ENCODE measurements at places on chromosomes 11 and 22.

GRCh38 chr11:31636983-31637382 lies 127.4 kb downstream of the ELP4 start:
- H3K36me3 ChIP-seq: no peaks in the 10 kb centered on the region
- H3K27ac ChIP-seq: no peak overlapping the region
- no peaks in the 10 kb centered on the region for H3K4me1 ChIP-seq
- no peak overlapping the region for H3K4me3 ChIP-seq

GRCh38 chr11:36345084-36345511 lies 49.0 kb downstream of the PRR5L start:
- H3K4me3 ChIP-seq: no peak overlapping the region
- no peaks in the 10 kb centered on the region for H3K27me3 ChIP-seq

- no peaks in the 10 kb centered on the region for H3K36me3 ChIP-seq
- no peak overlapping the region for H3K4me3 ChIP-seq
- no peak overlapping the region for H3K27ac ChIP-seq
- DNase-seq: no peak
- no peaks in the 10 kb centered on the region for H3K27me3 ChIP-seq
Observed at GRCh38 chr11:17790453-17790852, 55.9 kb downstream of the KCNC1 start.

- H3K4me1 ChIP-seq: no peaks in the 10 kb centered on the region
- H3K36me3 ChIP-seq: no peaks in the 10 kb centered on the region
- H3K4me3 ChIP-seq: no peak overlapping the region
- no peaks in the 10 kb centered on the region for H3K27me3 ChIP-seq
- H3K27ac ChIP-seq: no peak overlapping the region
Observed at GRCh38 chr11:93905384-93905783, 55.0 kb upstream of the VSTM5 start.

DNA sequence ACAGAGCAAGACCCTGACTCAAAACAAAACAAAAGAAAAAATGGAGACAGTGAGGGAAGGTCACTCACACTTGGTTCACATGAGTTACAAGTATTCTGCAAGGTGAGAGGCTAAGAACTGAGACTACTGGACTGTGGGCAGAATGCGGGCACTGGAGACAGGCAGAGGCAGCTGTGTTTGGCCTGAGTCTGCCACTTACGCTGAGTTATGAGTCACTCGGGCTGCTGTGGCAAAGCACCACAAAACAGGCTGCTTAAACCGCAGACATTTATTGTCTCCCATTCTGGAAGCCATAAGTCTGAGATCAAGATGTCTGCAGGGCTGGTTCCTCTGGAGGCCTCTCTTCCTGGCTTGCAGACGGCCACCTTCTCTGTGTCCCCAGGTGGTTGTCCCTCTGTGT lies 122.8 kb downstream of the SHANK2 start:
- H3K4me1 ChIP-seq: no peaks in the 10 kb centered on the region
- DNase-seq: no peak
- no peaks in the 10 kb centered on the region for H3K36me3 ChIP-seq
- H3K27ac ChIP-seq: no peak overlapping the region
- H3K27me3 ChIP-seq: no peaks in the 10 kb centered on the region

DNA sequence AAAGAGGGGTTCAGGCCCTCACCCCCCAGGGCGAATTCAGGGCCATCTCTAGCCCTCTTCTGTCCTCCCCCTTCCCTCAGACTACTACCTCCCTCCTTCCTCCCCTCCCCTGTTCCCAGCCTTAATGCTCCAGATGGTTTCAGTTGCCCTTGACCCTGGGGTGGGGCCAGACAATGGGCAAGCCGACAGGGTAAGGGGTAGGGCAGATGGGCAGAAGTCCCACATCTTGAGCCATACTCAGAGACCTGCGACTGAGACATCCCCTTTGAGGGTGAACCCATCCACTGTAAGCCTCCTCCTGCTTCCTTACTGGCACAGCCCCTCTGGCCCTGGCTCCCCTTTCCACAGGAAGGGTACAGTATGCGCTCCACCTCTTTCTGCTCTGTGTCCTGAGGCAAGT lies 1.9 kb downstream of the RHBDD3 start:
- H3K27me3 ChIP-seq: no peaks in the 10 kb centered on the region
- no peak overlapping the region for H3K4me3 ChIP-seq
- H3K36me3 ChIP-seq: no peaks in the 10 kb centered on the region
- no peak overlapping the region for H3K27ac ChIP-seq

Data from ovary (tissue), 10 donors.